Erythroblast (primary cell): ENCODE measurements at places on chromosomes 5 and 9.

- DNase-seq = no peak
Observed at GRCh38 chr9:113570106-113570505, 106.6 kb downstream of the RGS3 start.

DNA sequence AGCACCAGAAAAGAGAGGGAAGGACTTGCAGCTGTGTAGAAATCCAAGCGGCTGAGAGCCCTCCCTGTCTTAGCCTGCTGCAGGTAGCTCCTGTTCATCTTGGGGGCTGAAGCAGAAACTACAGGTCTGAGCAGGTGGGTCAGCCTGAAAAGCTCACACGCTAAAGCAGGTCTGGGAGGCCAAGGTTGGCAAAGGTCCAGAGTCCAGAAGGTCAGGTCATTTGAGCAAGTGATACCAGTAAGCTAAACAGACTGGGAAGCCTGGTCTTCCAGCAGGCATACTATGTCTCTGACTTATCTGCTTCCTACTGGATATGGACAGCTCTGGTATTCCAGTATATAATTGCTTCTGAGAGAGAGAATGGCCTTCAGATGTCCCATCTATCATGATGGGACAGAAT lies 26.2 kb downstream of the PTCD2 start:
- no peak for DNase-seq

GRCh38 chr9:127189628-127190027 lies 67.2 kb upstream of the ANGPTL2 start:
- no peak for DNase-seq

- no peak for DNase-seq
Observed at GRCh38 chr5:12315461-12315860, 411.2 kb upstream of the CTNND2 start.
